ENCODE measurements at places on chromosomes 4 and X.

DNA sequence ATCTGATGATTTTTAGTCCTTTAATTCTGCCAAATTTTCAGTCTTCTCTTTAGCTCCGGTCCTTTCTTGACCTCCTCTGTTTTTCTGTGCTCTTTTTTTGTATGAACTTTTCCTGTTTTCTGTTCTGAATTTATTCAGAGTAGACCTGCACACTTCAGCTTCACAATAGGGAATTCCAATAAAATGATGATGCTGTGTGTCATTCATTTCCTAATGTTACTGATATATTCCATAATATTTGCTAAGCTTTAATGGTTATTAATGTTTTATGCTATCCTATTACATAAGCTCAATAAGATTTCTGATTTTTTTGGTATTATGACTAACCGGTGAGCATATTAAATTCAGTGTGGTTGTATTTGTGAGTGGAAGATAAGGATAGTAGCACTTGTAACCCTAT, 13.9 kb upstream of the MAD2L1 start:
- DNase-seq: no peak

DNA sequence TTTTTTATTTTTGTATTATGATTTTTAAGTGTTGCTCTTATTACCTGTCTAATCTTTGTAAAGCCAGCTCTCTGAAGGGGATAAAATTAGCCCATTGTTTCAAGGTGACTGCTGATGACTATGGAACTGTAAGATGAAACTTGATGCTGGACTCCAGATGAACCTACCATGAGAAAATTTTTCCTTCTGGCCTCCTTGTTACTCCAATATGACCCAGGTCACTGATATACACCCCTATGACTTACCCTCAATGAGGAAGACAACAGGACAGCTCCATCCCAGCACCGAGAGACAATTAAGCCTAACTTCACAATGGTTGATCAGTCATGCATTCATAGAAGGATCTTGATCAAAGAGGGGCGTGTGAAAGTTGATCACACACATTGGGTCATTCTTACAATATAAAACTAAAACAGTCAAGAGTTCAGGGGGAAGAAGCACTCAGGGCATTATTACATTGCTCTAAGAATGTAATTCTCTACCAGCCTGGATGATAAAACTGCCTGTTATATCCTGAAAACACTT, 230.8 kb upstream of the AGTR2 start:
- no peak for DNase-seq

- DNase-seq: no peak
Observed at GRCh38 chr4:25901030-25901430, 13.0 kb upstream of the SMIM20 start.

DNA sequence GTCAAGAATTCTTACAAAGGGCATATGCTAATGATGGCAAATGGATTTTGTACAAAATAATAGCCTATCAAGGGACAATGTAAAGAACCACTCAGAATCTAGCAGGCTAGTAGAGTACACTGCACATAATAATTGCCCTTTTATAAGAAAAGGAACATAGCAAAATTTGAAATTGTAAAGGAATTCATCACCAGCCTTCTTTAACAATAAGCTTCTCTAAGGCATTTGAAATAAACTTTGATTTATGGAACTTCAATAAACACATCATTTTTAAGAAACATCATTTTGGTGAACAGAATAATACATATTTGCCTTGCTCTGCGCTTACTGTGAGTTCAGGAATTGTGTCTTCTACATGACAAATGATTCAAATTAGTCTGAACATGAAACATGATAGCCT, 9.7 kb upstream of the ATP10D start:
- DNase-seq: no peak

GRCh38 chr4:186068581-186069348, at the start of gene TLR3:
Gene TLR3 (plus strand): TSS chr4:186069156. CDS start chr4:186076620, 7,464 bp downstream.
- DNase-seq: no peak

DNA sequence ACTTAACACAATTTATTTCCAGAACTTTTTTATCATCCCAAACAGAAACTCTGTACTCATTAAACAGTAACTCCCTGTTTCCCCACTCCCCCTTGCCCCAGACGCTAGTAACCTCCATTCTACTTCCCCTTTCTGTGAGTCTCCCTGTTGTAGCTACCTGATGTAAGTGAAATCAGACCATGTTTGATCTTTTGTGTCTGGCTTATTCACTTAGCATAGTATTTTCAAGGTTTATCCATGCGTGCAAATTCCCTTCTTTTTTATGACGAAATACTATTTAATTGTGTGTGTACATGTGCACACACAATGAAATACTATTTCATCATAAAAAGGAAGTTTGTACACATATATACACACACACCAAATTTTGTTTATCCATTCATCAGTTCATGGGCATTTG, 5.2 kb downstream of the PKD2 start:
- DNase-seq: no peak

GRCh38 chr4:30399476-30399875, 320.7 kb upstream of the PCDH7 start:
- DNase-seq: no peak

DNA sequence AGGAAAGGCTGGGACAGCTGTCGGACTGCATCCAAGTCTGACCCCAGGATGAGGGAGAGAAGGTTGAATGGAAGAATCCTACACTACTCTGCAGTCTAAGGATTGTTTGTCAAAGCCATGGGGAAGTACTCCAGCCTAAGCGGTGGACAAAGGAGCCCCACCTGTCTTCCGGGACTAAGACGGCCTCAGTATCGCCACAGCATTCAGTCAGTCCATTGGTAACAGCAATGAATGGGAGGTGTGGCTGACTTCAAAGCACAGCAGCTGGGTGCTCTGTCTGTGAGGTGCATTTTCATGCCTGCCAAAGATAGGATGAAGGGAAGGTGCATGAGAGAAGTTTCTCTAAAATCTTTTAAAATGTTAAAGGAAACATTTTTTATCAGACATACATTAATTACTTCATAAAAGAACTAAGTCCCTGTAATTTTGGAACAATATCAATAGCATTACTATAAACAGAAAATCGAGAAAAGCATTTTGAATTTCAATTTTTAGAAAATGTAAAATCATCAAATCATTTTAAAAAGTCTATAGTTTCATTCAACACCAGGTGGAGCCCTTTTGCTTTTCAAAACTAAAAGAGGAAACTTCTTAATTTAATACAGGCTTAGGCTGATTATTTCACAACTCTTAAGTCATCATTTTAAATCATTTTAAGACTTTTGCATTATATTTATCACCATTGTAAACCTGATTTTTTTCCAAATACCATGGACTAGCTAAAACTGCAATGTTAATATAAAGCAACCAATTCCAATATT, 27.6 kb upstream of the INTU start:
- no peak for DNase-seq

DNA sequence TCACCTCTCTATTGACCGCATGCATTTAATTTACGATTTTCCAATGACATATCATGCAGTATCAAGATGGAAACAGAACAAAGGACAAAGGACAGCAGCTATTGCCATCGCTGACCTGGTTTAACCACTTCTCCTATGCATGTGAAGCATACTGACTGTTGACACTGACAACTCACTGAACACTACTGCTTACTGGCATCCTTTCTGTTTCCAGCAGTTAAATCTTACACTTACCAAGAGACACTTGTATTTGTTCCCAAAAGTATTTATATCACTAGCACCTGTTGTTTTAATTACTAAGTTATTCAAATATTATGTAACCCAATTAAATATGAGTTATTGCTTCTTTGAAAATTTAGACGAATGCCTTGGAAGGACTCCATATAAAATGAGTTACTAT, 176.7 kb downstream of the PDGFC start:
- no peak for DNase-seq

- no peak for DNase-seq
Observed at GRCh38 chrX:15745179-15745578, 7.1 kb downstream of the CA5B start.

GRCh38 chr4:174277433-174277832, 6.0 kb downstream of the FBXO8 start:
- no peak for DNase-seq

- DNase-seq: no peak
Observed at GRCh38 chr4:87489678-87490077, 39.5 kb downstream of the SPARCL1 start.

GRCh38 chrX:153883163-153883843, 2.7 kb downstream of the L1CAM start:
- no peak for DNase-seq

- DNase-seq: no peak
Observed at GRCh38 chrX:10579112-10580011, 41.0 kb downstream of the MID1 start.

GRCh38 chr4:152655272-152656129, 24.3 kb downstream of the TMEM154 start:
- no peak for DNase-seq

- no peak for DNase-seq
Observed at GRCh38 chrX:72095370-72095769, 36.3 kb downstream of the RTL5 start.

- no peak for DNase-seq
Observed at GRCh38 chr4:108831886-108832285, 69.0 kb upstream of the ETNPPL start.

DNA sequence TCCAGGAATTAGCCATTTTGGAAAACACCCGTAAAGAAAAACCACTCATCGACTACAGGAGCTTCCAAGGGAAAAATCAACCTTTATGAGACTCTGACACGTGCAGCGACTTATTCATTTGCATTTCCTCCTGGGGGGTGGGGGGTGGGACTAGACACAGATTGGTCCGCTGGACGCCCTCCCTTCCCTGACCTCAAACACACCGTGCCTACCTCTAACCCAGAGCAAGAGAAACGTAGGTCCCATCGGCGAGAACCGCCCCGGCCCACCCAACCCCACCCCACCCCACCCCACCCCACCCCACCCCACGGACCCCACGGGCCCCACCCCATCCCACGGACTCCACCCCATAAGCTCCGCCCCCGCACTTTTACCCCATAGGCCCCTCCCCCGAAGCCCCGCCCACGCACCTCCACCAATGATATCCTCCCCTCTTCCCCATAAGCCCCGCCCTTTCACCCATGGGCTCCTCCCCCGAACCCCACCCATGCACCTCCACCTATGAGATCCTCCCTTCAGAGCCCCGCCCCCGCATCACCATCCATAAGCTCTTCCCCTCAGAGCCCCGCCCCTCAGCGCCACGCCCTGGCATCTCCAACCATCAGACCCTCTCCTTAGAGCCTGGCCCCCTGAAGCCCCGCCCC, 1.1 kb downstream of the GTPBP6 start:
- DNase-seq: no peak

DNA sequence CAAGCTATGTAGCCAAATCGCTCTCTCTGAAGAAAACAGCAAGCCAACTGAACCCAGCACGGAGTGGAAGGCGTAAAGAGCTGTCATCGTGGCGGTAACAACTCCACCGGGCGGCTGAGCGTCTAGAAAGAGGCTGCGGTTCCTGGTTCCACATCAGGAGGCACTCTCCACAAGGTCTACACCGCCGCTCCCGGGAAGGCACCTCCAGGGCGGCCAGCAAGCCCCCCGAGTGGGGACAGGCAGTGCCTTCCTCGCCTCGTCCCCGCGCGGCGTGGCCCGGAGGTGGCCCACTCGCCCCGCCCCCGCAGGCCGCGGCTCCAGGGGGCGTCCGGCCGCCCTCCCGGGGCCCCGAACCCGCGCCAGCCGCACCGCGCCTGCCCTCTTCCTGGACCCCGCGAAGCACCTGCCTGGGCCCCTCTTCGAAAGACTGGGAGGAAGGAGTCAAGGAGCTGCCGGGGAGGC, 755 bp downstream of the KLHL8 start:
- peak; percentile 37 for DNase-seq

DNA sequence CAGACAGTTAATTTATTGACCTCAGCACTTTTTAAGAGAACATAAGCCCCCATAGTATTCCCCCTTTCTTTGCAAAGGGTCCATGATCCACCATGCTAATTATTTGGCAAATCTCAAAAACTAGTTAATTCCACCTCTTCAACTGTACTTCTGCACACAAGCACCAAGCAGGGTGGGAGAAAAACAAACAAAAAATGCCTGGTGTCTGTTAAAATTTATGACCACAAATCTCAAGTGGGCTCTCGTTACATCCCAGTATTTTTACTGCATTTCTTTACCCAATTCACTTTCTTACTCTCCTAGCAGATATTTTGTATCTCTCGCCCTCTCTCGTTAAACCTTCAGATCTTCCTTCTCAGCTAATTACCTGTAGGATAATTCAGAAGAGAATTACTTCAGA, 6.1 kb downstream of the ARSJ start:
- no peak for DNase-seq

- no peak for DNase-seq
Observed at GRCh38 chrX:15749642-15750610, 11.9 kb downstream of the CA5B start.

GRCh38 chr4:113759696-113760093, 1.8 kb downstream of the CAMK2D start:
- DNase-seq: no peak

GRCh38 chr4:115042496-115042895, 70.9 kb downstream of the NDST4 start:
- no peak for DNase-seq

GRCh38 chr4:181701894-181702293, 541.3 kb upstream of the TENM3 start:
- DNase-seq: no peak

DNA sequence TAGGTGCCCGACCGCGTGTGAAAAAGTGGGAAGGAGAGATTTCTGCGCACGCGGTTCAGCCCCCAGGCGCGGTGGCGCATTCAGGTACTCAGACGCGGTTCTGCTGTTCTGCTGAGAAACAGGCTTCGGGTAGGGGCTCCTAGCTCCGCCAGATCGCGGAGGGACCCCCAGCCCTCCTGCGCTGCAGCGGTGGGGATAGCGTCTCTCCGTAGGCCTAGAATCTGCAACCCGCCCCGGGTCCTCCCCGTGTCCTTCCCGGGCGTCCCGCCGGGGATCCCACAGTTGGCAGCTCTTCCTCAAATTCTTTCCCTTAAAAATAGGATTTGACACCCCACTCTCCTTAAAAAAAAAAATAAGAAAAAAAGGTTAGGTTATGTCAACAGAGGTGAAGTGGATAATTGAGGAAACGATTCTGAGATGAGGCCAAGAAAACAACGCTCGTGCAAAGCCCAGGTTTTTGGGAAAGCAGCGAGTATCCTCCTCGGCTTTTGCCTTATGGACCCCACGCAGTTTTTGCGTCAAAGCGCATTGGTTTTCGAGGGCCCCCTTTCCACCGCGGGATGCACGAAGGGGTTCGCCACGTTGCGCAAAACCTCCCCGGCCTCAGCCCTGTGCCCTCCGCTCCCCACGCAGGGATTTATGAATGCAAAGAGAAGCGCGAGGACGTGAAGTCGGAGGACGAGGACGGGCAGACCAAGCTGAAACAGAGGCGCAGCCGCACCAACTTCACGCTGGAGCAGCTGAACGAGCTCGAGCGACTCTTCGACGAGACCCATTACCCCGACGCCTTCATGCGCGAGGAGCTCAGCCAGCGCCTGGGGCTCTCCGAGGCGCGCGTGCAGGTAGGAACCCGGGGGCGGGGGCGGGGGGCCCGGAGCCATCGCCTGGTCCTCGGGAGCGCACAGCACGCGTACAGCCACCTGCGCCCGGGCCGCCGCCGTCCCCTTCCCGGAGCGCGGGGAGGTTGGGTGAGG, 3.7 kb downstream of the SHOX start:
- no peak for DNase-seq

GRCh38 chrX:386239-386767, 404 bp downstream of the PPP2R3B start:
- no peak for DNase-seq

GRCh38 chr4:174358410-174358809, 74.7 kb downstream of the CEP44 start:
- no peak for DNase-seq

GRCh38 chr4:140223056-140223810, 69.2 kb upstream of the MAML3 start:
- DNase-seq: no peak

All from activated CD4-positive, alpha-beta T cell treated with anti-CD3 and anti-CD28 coated beads for 1 hour (primary cell).